ENCODE measurements at places on chromosomes 4 and X.
A peak's percentile ranks its signal among the peaks of the same experiment; 100 is the strongest.

DNA sequence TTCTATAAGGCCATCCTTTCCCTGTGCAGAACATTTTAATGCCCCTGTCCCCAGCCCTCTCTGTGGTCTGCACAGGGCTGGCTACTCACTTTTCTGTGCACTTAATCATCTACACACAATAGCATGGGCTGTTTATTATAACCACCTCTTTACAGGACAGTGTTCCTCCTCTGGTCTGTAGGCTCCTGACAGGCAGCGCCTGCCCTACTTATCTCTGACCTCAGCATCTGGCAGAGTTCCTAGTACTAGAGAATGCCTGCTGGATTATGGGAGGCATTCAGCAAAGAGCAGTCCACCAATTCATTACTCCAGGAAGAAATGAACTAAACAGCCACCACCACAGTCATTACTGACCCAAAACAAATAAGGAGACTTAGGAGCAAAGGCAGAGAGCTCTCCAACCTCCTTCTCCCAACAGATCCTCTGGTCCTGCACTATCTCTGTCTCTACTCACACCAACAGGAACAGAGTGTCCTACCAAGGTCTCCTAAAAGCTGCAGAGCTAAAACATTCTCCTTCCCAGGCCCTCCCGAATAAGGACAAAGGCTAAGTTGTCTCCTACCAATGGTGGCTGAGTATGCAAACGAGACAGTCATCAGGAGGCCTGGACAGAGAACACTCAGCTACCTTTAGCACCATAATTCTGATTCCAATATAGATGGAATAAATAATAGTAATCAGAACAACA is 279.2 kb downstream of the QDPR start:
- DNase-seq, result no peak

DNA sequence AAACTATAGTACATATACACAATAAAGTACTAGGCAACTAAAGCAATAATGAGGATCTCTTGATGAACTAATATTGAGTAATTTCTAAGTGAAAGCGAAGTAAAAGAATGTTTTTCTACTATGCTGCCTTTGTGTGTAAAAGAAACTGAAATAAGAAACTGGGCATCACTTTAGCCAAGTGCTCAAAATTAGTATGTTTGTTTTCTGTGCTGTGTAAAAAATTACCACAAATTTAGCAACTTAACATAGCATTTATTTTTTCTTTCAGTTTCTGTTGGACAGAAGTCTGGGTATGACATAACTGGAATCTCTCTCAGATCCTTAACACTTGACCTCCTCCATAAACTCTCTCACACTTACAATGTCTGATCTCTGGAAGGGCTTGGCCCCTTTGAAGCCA is 687.1 kb upstream of the MAGEB2 start:
- no peak for DNase-seq

DNA sequence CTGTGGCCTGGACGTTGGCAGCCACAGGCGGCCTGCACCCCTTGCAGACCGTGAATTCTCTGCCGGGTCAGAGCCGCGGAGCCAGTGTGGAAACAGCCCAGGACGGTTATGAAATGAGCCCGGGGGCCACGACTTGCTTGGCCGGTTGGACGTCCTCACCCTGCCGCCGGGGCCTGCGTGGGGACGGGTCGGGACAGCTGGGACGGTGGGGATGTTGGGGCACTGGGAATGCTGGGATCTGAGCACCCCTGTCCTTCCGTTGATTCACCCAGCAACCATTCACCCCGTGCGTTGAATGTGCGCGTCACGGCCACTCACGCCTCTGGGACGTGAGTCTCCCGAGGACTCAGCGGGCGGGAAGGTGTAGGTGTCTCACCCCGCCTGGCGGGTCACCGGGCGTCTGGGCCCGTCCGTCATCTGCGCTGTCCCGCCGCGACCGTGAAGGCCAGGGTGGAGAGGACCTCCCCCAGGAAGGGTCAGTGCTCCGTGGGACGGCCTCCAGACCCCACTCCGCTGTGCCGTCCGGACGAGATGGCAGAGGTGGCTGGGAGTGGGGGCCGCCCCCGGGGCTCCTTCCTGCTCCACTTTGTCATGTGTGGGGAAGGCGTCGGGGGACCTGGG is 4.5 kb upstream of the PLCXD1 start:
- DNase-seq, result peak; percentile 40

GRCh38 chr4:7838136-7838782 is 101.4 kb downstream of the AFAP1 start:
- no peak for DNase-seq

- no peak for DNase-seq
Observed at GRCh38 chrX:867502-867901, 236.9 kb downstream of the SHOX start.

DNA sequence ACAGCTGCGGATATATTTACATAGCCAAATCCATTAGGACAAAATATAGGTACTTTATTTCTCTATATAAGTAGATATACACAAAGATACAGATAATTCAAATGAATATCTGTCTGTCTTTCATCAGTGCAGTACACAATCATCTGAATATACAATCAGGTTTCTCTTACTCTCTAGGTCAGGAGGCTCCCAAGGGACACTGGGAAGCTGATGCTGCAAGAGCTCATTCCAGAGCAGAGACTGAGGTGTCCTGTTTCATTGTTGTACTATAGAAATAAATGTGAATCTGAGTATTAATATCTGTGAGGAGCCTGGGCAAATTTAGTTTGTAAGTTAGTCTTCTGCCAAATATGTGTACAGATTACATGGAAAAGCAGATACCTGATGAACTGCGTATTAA is 4.2 kb downstream of the TLL1 start:
- DNase-seq, result no peak

DNA sequence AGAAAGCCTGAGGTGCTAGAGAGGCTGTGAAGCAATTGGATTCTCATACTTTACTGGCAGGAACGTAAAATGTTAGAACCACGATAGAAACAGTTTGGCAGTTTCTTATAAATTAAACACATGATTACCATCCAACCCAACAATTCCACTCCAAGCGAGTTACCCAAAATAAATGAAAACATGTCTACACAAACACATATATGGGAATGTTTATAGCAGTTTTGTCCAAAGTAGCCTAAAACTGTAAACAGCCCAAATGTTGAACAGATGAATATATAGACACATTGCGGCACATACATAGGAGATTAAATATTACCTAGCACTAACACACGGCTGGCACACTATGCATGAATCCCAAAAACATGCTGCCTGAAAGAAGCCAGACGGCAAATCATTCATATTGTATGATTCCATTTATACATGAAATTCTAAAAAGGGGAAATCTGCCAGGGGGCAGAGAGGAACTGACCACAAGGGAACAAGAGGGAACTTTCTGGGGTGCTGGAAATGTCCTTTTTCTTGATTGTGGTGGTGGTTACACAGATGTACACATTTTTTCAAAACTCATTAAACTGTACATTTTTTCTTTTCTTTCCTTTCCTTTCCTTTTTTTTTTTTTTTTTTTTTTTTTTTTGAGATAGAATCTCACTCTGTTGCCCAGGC is 50.4 kb upstream of the SLC25A4 start:
- DNase-seq, result no peak

GRCh38 chrX:51852096-51852495 is 41.3 kb upstream of the MAGED1 start:
- no peak for DNase-seq

DNA sequence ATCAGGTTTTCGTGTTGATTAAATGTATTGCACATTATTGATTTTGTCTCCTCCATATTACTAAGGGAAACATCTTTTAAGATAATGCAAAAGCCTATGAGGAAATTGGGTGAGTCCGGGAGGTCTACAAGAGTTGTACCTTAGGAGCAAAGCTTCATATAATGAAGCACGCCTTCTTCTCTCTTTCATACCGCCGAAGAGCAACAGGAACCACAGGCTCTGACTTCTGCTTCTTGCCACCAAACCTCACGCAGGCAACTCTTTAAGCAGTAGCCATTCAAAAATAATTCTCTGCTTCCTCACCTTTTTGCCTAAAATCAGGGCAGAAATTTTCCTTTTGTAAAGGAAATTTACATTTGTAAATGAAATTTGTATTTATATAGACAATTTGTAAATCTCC is 139.6 kb downstream of the SPRY1 start:
- no peak for DNase-seq

DNA sequence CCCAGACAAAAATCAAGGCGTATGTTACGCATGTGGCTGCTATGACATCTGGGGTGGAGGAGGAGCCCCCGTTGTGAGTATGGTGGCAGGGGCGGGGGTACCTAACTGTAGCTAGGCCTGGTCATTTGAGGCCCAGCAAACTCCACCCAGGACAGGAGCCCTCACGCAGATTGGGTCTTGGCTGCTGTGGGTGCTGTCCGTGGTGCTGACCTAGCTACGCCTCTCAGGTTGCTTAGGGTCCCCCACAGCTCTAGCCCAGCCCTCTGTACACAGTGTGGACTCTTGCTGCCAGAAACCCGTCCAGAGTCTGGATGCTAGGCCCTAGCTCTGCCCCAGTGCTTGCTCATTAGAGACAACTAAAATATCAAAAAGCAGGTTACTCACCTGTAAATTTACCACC is 146.7 kb upstream of the PSAPL1 start:
- peak; percentile 54 for DNase-seq

GRCh38 chrX:30713061-30713525 is 59.9 kb downstream of the GK start:
- peak; percentile 55 for DNase-seq

GRCh38 chrX:71366674-71367256 is 608 bp downstream of the TAF1 start:
- DNase-seq, result peak; percentile 36

- DNase-seq, result no peak
Observed at GRCh38 chrX:123918106-123918721, 43.3 kb upstream of the STAG2 start.

GRCh38 chrX:137823257-137823656 is 257.3 kb downstream of the ZIC3 start:
- DNase-seq, result no peak

DNA sequence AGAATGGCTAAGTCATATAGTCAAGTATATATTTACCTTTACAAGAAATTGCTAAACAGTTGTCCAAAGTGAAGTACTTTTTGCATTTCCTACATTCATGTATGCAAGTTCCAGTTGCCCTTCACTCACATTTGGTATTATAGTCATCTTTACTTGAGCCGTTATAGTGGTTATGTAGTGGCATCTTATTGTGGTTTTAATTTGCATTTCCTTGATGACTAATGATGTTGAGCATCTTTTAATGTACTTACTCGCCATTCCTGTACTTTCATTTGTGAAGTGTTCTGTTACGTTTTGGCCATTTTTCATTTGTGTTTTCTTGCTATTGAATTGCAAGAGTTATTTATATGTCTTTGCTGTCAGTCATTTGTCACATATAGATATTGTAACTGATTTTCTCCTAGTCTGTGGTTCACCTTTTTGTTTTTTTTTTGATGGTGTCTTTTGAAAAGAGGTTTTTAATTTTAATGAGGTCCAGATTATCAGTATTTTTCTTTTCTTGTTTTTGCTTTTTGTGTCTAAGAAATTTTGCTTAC is 27.6 kb downstream of the ARFIP1 start:
- DNase-seq, result no peak

DNA sequence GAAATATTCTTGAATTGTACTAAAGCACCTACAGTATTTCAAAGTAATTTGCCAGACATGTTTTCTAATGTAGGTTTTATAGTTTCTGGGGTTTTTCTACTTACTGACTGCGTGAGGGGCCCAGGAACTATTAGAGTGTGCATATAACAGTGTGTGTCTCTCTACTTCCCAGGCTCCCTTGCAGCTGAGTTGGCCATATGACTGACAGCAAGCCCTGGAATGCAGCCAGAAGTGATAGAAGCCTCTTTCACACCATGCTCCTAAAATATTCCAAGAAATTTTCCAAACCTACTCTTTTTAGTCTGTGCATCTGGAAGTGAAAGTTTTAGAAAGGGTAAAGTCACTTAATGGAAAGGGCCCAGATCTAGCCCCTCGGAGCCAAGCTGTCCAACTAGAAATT is 96.7 kb upstream of the SLC7A11 start:
- DNase-seq, result no peak

DNA sequence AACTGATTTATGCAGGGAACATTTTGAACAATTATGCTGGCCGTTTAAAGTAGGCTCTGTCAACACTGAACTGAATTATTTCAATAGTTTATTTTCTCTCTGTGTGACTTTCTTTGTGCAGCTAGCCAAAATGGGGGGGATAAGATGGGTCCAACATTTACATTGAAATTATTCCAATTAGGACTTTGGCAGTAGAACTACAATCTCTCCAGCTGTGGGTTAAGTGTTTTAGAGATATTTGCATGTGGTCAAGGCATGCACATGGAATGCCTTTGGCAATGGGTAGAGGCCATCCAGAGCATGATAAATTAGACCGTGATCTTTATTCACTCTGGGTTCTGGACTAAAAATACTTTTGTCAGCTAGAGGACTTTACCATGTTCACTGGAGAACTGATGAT is 107.9 kb upstream of the ELOVL6 start:
- DNase-seq, result no peak

DNA sequence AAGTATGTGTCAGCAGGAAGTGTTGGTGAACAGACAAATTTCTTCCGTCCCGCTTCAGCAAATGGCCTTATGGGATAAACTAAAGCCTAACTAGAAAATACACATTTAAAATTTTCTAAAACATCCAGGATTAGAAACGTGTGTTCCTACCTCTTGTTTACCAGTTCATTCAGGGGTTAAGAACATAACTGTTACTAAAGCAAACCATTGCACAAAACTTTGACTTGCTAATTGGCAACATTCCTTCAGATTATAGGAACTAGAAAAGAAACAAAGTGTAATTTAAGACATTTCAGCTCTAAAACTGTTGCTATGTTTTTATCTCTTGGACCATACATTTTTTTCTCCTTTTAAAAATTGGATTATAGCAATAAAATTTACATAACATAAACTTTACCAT is 39.5 kb upstream of the CXCL13 start:
- DNase-seq, result no peak

GRCh38 chrX:25219480-25219879 is 203.7 kb upstream of the ARX start:
- DNase-seq, result no peak

DNA sequence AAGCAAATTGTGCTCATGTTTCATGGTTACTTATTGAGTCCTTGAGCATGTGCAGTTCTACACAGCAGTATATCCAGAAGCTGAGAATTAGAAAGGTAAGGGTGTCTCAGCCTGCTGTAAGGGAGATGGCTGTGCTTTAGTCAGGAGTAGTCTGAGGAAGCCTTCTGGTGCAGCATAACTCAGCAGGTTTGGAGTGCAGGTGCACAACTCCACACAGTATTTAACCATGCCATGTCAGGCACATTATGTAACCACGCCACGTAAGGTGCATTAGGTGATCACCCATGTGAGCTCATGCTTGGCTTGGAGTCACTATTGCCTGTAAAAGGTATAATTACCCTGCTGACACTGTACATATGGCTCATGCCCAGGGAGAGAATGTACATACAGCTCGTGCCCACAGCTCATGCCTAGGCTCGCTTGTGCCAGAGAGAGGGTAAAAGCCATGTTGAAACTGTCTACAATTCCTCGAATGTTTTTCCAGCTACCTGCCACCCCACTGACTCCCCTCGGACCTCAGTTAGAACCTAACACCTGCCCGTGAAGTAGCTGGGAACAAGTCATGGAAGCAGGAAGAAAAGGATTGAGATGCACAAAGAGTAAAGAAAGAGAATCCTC is 37.8 kb downstream of the UCHL1 start:
- no peak for DNase-seq

GRCh38 chrX:43743100-43743822 is 87.2 kb downstream of the MAOA start:
- DNase-seq, result no peak
